ENCODE measurements at places on chromosomes 7 and 10. TPM values are rescaled to one million over a fixed set of nuclear protein-coding genes. Genes with fewer than 3 reads are reported as not detected.

Gene NKX2-3
- not detected for polyA plus RNA-seq

Gene CDC14C
- not detected for polyA plus RNA-seq

GRCh38 chr10:43076311-43076875 lies 476 bp upstream of the RET start:
- DNase-seq = no peak

- no peak for DNase-seq
Measured at GRCh38 chr7:8284606-8285005, 22.6 kb upstream of the ICA1 start.

GRCh38 chr7:131057794-131058070 lies 269.9 kb upstream of the MKLN1 start:
- DNase-seq = no peak

GRCh38 chr7:116162992-116163391 lies 47.3 kb upstream of the TES start:
- no peak for DNase-seq

- peak; percentile 1 for DNase-seq
Measured at GRCh38 chr10:8435186-8436055, 380.9 kb downstream of the GATA3 start.

- DNase-seq = no peak
Measured at GRCh38 chr7:46191776-46192175, 270.7 kb upstream of the IGFBP3 start.

DNA sequence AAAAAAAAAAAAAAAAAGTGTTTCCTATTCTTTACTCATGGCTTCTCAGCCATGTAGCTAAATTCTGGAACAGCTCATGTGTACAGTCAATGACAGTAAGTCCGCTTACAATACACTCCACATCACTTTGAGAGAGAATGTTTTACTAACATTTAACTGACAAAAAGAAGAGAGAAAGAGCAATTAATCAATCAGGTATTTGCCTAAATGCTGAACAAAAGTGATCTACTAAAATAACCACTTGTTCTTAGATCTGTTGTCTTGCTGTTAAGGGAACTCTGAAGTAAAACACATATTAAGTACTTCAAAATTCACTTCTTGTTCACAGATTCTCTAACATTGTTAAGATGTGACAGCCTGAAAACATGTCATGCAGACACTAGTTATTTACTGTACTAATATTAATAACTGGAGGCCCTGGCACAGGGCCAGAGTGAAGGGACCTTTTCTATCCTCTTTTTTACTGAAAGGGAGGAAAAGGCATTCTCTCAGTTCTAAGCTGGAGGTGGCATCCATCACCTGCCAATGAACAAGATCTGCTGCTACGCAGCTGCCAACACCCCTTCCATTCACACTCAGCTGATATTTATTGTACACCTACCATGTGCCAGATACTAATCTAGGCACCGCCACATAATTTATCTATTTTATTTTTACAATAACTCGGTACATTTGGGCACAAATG lies 72.6 kb downstream of the AHR start:
- DNase-seq = no peak

- DNase-seq = no peak
Measured at GRCh38 chr7:26639695-26640094, 224.7 kb downstream of the SKAP2 start.

All from renal cortex interstitium (tissue), 15 donors.